Upper lobe of left lung (tissue), 6 donors: ENCODE measurements at places on chromosomes 2 and 18.

GRCh38 chr2:1599301-1600085 lies 144.8 kb downstream of the PXDN start:
- DNase-seq: no peak

DNA sequence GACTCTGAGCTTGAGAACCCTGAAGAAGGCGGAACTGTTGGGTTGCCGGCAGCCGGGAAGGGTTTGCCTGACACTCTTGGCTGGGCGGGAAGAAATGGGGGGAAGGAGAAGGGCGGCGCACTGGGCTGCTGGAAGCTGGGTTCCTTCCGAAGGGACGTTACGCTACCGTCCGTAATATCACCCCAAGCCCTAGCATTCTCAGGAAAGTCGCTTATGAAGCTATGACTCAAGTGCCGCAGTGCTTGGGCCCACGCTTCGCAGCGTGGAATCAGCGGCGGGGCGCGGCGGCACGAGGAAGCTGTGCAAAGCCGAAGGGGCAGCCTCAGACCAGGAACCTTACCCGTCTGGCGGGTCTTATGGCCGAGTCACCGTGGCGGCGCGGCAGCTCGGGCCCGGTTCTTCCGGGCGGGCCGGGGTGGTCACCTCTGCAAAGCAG lies 50.2 kb upstream of the SIGLEC15 start:
- DNase-seq: peak; percentile 72

- DNase-seq: no peak
These were observed 256.7 kb upstream of the FN1 start for GRCh38 chr2:215692387-215693079.

- peak; percentile 70 for DNase-seq
These were observed 579 bp downstream of the MAT2A start for GRCh38 chr2:85539361-85540132.
